ENCODE measurements at places on chromosomes 1 and 21.

DNA sequence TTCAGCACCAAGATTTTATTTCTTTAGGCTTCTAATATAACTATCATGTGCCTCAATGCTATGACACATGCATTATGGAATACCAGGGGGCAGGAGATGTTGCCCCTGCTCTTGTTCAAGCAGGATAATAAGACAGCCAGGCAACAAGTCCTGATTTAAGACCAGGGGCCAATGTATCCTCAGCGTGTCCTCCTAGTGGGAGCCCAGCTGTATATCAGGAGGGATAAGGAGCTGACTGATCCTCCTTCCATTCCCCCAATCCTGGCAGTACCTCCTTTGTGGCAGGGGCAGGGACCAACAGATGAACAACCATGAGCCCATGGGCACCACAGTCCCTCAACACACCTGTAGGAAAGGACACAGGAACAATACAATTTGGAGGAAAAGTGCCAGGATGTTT, 29.3 kb downstream of the SORT1 start:
- no peak for DNase-seq

DNA sequence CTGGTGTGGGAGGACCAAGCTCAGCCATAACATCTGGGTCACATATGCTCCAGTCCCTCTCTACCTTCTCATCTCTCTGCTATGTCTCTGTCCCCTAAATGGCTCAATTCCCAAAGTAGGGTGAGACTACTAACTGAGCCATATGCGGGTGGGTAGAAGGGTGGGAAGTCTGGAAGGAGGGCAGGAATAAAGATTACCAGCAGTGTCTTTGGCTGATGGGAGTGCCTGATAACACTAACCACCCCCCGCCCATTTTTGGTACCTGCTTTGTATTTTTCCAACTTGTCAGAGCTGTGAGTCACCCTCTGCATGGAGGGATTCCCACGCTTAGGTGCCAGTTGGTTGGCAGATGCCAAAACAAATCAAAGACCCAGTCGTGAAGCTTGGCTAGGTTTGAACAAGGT, 14.9 kb upstream of the SSBP3 start:
- DNase-seq, result no peak

- DNase-seq, result no peak
Measured at GRCh38 chr1:168498159-168498631, 45.6 kb downstream of the XCL2 start.

- no peak for DNase-seq
Measured at GRCh38 chr1:167431909-167432650, 86.2 kb downstream of the CD247 start.

DNA sequence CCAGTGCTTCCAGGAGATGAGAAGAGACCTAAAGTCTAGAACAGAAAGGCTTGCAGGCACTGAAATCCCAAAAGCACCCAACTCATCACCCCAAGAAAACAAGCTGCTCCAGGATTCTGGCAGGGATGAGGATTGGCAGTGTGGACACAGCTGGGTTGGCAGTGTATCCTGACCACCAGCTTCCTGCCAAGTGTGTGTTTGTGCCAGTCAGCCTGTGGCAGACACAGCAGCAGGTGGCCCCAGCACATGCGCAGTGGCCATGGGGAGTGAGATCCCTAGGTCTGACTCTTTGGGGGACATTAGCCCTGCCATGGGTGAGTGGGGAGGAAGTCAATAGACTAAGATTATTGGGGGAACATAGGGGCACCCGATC, 8.7 kb upstream of the SNAPIN start:
- DNase-seq, result no peak

DNA sequence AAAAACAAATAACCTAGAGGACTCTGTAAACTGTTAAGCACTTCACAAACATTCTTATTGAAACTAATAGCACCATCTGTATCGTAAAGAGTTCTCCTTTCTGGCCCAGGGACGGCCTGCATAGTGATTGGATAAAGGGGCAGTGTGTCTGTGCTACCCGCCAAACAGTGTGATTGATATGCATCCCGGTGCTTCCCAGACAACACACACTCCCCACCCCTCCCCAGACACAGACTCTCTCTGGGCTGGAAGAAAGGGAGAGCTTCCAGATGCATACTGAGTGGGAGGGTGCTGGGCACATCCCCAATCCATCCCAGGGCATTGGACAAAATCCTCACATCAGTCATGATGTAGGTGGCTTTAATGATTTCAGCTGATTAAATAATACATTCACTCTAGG, 3.7 kb downstream of the HSD11B1 start:
- no peak for DNase-seq

DNA sequence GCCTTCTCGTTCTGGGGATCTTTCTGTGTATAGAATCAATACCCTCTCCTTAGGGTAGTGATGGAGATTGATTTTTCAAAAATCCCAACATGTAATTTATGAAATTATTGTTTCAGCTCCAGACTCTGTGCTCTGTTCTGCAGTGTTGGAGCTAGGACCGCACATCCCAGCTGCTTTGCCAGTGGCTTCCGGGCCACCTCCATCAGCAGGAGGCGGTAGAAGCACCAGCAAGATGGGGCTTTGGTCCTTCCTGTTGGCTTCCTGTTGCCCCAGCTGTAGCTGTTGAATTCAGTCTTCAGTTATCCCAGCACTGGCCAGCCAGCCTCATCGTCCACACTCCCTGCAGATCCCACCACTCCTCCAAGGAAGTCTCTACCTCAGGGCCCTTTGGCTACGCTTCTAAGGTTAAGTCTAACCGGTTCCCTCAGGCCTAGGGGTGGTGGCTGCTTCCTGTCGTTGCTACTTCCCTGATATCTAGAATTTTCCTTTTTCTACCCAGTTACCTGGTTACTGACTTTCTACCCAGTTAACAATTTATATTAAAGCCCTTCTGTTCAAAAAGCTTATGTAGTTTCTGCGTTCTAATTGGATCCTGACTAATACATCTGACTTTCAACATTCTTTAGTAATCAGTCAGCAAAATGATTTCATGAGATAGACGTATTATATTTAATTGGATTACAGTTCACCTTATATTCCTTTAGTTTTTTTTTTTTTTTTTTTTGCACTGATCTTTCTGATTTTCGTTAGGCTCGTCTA, 24.6 kb downstream of the GALNT2 start:
- DNase-seq, result no peak

DNA sequence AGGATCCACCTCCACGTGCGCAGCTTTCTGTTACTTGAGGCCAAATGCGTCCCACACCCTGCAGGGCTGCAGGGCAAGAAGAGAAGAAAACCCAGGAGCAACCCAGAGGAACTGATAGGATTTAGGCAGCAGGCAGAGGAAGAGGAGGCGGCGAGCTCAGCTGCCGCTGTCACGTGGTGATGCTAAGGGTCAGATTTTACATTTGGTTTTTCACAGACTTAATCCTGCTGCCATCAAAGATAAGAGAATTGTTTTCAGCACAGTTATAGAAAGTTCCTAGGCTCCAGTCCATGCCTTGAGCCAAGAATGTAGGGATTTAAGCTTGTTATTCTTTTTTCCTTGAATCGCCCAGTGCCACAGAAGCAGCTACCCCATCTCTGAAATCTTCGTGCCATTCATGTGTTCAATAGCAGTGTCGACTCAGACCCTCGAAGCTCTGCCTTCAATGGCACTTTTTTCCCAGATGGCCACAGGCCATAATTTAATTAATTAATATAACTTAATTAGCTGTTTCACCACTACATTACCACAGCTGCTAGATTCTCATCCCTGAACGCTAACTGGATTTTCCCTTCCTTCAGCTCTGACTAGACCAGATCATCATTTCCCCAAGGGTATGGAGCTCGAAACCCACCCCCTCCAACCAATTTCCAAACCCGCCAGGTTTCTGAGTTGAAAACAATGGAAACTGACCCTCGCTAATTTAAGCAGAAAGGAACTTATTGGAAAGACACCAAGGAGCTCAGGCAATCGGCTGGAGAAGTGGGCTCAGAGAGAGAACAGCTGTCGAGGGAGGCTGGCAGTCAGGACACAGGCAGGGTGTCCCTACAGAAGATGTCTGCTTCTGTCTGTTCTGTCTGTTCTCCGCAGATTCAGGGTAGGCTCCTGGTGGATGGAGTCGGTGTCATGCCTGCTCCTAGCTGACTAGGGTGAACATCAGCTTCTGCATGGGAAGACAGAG, 36.2 kb downstream of the LDLRAP1 start:
- no peak for DNase-seq

- no peak for DNase-seq
Measured at GRCh38 chr1:154190550-154190949, 1.4 kb downstream of the TPM3 start.

DNA sequence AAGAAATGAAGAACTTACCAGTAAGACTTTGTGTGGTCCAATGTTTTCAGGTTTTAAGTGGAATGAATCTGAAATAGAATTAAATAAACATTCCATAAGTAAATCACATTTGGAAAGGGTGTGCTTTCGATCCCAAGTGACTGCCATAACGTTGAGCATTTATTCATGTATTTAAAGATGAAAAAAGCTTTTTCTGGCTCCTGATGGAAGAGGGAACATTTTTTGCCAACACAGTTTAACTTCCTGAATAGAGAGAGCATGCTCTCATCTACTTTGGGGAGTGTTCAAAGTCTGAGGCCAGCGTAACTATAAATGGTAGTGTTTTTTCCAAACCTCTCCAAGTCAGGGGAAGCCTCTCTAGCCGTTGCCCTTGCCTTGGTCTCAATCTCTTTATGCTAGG, 55.8 kb downstream of the GNG12 start:
- no peak for DNase-seq

DNA sequence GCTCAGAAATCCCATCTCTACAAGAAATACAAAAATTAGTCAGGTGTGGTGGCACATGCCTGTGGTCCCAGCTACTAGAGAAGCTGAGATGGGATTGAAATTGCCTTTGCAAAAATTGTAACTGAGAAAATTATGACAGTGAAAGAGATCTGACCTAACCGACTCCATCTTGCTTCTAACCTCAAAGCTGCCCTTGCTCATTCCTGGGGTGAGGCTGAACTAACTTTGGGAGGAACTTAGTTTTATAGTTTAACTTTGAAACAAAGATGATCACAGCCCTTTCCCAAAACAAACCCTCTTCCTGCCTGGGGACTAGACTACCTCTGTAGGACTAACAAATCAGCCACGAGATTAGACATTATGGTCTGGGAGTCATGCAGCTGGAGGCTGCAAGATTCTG, 33.8 kb upstream of the ERO1B start:
- DNase-seq, result no peak

GRCh38 chr21:19171585-19171984, 768.0 kb upstream of the TMPRSS15 start:
- DNase-seq, result no peak

DNA sequence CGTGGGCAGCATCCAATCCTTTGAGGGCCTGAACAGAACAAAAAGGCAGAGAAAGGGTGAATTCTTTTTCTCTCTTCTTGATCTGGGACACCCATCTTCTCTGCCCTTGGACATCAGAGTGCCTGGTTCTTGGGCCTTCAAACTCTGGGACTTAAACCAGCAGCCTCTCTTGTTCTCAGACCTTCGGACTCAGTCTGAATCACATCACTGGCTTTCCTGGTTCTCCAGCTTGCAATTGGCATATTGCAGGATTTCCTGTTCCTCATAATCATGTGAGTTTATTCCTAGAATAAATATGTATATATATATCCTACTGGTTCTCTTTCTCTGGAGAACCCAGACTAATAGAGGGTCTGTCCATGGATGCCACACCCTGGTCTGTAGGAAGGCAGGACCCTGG, 16.3 kb upstream of the TENT5C start:
- DNase-seq, result no peak

DNA sequence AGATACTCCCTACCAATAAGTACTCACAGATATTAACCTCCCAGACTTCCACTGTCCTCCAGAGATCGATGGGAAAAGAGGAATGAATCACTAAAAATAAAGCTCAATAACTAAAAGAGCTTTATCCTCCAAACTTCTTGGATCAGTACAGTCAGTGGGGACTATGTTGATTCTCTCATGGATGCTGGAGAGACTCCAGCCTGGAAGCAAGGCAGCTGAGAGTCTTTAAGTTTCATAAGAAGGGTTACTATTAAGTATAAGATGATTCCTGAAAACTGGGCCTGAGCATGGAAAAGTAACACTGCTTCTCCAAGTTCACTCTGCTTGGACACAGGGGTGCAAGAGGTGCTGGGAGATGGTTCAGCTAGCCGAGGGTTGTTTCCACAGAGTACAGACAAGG, 6.2 kb upstream of the DDR2 start:
- no peak for DNase-seq

GRCh38 chr1:212485571-212485912, 52.8 kb downstream of the NENF start:
- DNase-seq, result no peak

DNA sequence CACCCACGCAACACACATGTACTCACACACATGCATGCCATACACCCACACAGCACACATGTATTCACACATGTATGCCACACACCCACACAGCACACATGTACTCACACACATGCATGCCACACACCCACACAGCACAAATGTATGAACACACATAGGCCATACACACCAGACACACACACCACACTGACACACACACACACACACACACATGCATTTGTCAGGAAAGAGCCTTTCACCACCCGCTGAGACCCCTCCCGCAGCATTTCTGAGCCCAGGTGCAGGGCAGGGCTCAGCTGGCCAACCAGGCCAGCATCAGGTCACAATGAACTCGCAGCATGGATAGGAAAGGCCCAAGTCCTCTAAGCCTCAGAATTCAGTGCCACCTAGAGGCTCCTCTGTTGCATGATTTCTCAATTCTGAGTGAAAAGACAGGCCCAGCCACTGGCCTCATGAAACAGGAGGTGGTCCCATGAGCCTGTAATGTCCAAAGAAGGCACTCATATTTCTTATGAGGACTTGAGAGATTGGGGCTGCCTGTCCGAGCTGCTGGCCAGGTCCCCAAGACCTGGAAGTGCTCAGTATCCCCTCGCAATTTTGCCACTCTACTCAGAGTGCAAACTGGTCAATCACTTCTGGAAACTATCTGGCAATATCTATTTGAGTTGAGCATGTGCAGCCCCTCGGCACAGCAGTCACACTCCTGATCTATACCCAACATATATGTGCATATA, 57.3 kb downstream of the PSMG1 start:
- DNase-seq, result no peak

GRCh38 chr1:241479294-241479693, 40.3 kb downstream of the FH start:
- no peak for DNase-seq

GRCh38 chr1:40449684-40450494, at the start of gene ZFP69B:
Gene ZFP69B, plus strand, starts transcription at chr1:40450476. Its CDS starts 486 bp downstream, at chr1:40450962.
- DNase-seq, result peak; percentile 80

GRCh38 chr1:15287035-15287979, 40.3 kb downstream of the FHAD1 start:
- DNase-seq, result no peak

GRCh38 chr1:206846487-206846886, 18.9 kb upstream of the IL20 start:
- DNase-seq, result no peak

- DNase-seq, result no peak
Measured at GRCh38 chr1:210758761-210759160, 375.2 kb downstream of the KCNH1 start.

GRCh38 chr1:246687002-246687401, 37.2 kb upstream of the SCCPDH start:
- no peak for DNase-seq

DNA sequence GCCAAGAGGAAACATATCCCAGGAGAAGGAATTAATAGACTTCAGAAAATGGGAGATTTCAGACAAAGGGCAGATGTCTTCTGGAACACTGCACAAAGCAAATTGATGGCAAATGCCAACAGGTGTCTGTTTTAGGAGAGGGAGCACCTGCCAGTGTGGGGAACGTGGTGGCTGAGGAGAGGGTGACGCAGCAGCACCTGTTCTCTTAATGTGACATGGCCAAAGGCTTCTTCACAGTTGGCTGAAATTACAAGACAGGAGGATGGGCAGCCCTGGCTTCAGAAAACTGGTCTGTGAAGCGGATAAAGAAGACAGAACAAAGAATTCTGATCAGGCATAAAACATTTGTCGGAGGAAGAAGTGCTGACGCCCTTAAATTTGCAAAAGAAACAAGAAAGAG, 178.7 kb upstream of the RUNX1 start:
- no peak for DNase-seq

Data from activated T-cell treated with anti-CD3 and anti-CD28 coated beads for 4 hours (primary cell).